ENCODE measurements at places on chromosomes 7 and 10.

GRCh38 chr7:79288655-79289054 lies 164.8 kb downstream of the MAGI2 start:
- no peak for DNase-seq

DNA sequence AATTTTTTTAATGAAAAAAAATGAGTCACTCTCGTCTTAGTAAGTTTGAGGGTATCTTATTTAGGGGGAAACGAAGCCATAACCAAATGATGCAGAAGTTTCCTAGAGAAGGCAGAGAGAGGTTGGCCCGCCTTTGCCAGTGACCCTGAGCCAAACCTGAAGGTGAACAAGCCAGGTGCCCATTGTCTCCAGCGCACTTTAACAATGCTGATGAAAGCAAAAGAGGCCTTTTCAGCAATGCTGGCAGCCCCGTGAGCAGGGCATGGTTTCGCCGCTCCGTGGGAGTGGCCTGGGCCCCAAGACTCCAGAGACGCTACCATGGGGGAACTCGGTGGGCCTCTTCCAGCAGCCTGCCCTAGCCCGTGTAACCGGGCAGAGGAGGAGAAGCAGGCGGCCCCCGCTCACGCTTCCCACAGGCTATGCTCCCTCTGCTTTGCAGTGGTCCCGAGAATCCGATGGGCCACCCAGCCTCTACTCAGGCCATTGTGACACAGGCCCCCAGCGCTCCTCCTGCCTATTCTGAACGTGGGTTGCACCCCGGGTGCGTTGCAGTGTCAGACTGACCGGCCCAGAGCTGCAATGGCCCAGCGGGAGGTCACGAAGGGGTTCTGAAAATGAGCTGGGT lies 14.0 kb upstream of the UNCX start:
- no peak for DNase-seq

- no peak for DNase-seq
Observed at GRCh38 chr10:86289577-86289868, 77.1 kb downstream of the GRID1 start.

DNA sequence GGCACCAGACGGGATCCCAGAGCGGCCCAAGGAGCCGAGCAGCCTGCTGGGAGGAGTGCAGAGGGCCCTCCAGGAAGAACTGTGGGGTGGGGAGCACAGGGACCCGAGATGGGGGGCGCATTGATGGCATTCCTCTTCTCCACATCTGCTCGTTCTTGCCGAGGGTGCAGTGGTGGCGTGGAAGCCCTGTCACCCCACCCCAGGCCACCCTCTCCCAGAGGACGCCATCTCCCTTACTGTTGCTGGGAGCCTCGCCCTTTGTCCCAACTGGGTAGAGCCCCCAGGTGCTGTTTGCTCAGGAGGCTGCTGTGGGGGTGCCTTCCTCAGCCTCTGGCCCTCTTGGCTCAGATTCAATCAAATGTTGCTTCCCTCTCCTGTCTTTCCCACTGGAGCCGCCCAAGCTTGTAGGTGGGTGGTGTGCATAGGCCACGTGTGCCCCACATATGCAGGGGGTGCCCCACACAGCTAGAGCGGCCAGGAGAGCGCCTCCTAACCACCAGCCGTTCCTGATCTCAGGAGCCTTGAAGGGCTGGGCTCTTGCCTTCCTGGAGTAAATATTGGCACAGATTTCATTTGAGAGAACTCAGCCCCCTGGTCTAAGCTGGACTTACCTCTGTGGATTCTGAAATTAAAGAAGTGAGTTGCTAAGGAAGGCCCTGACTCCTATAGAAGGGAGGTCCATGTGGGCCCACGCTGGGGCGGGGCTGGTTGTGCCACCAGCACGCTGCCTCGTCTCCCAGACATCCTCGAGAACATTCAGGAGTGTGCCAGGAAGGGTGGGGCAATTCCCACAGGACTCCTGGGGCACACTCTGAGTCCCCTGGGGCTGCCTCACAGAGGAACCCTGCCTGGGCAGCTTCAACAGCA lies 39.2 kb downstream of the ZNF467 start:
- no peak for DNase-seq

DNA sequence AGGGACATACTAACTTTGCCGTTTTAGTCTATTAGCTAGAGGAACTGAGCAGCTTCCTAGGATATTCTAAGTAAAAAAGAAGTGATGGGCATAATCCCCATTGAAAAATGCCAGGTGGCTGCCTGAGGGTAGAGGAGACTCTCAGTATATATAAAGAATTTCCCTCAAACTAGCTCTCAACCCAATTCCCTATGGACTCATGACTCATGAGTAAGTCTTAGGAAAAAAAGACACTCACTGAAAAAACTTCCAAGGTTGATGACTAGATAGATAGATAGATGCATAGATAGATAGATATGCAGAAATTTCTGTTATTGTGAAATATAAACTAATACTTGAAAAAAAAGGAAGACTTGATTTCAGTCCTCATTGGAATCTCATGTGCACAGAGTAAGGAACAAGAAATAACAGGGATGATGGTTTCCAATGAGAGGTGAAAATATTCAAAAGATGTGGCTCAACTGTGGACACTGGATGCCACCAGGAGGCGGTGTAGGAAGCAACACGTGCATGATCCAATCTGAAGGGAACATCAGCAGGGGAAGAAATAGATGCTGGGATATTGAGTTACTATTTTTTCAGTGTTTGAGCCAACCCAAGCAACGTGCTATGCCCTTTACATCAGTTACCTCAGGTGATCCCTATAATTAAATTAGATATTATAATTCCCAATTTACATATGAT lies 711.0 kb upstream of the LRRTM3 start:
- no peak for DNase-seq

DNA sequence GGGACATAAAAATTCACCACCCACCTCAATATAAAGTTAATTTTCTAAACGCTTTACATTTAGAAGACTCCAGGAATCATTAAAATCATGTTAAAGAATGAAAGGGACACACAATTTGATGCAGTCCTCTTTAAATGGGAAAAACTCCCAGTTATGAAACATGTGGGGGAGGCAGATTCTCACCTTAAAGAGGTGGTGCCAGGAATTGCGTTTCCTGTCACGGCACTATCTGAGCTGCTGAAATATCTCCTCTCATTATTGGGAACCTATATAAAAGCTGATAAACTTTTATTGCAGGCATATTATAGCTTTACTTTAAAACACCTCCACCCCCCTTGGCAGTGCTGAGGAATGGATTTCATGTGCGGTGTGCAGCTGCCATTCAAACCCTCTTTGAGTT lies 94.8 kb upstream of the SORCS3 start:
- DNase-seq = no peak

- no peak for DNase-seq
Observed at GRCh38 chr10:2972216-2972615, 95.1 kb upstream of the PFKP start.

DNA sequence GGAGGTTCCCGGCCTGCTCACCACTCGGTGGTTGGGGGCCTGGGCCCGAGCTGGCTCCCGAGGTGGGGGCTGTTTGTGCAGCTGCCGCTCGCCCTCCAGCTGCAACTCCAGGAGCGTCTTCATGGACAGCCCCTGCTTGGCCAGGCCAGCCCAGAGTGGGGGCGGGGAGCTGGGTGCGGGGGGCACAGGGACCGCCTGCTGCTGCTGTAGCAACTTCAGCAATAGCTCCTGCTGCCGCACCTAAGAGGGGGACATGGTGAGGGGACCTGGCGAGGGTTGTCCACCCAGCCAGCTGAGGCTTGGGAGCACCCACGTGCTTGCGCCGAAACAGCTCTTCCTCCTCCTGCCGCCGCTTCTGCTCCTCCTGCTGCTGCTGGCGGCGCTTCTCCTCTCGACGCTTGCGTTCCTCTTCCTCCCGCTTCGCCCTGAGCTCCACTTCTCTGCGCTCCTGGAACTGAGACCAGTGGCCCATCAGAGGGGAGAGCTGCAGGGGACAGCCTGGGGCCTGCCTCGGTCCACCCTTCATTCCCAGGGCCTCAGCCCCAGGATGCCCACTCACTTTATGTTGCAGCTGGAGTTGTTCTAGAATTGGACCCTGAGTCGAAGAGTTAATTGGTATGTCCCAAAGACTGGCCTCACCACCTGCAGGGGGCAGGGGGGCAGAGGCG lies 9.6 kb downstream of the GNB2 start:
- DNase-seq = no peak

Measured in NCI-H1694 treated with DMSO at 0.1 percent for 48 hours (cell line).